ENCODE measurements at places on chromosomes 3 and 15. TPM values are rescaled to one million over a fixed set of nuclear protein-coding genes. Genes with fewer than 3 reads are reported as not detected.

GRCh38 chr15:27418726-27419125 lies 447.7 kb downstream of the GABRG3 start:
- DNase-seq, result no peak
- no peaks in the 10 kb centered on the region for H3K36me3 ChIP-seq
- no peaks in the 10 kb centered on the region for H3K4me1 ChIP-seq
- H3K4me3 ChIP-seq, result no peak overlapping the region
- no peak overlapping the region for H3K27ac ChIP-seq

DNA sequence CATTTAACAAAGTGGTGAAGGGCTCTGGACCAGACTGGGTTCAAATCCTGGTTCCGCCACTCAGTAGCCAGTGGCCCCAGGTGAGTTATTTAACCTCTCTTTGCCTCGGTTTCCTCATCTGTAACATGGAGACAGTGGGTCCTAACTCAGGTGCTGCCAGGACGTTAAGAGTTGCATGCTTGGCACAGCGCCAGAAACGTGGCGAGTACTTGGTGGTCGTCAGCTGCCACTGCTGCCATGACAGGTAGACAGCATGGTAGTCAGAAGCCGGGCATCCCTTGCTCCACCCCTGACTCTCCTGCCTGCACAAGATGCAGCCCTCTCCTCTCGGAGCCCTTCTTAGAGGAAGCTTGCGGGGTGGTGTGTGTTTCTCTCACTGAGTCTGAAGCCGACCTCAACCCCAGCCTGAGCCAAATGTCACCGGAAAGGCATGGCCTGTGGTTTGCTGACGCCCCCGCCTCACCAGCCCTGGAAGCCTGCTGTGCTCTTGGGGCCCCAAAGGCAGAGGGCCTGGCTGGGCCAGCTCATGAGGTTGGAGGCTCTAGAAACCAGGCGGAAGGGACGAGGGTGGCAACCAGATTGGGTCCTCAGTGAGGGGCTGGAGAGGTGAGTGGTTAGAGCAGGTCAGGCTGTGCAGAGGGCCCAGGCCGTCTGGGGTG lies 160.8 kb upstream of the TLE3 start:
- H3K4me1 ChIP-seq, result peaks cover 16% of the 10 kb centered on the region
- peak overlapping the region; percentile 30 for H3K27ac ChIP-seq
- H3K36me3 ChIP-seq, result no peaks in the 10 kb centered on the region
- DNase-seq, result no peak
- no peak overlapping the region for H3K4me3 ChIP-seq

DNA sequence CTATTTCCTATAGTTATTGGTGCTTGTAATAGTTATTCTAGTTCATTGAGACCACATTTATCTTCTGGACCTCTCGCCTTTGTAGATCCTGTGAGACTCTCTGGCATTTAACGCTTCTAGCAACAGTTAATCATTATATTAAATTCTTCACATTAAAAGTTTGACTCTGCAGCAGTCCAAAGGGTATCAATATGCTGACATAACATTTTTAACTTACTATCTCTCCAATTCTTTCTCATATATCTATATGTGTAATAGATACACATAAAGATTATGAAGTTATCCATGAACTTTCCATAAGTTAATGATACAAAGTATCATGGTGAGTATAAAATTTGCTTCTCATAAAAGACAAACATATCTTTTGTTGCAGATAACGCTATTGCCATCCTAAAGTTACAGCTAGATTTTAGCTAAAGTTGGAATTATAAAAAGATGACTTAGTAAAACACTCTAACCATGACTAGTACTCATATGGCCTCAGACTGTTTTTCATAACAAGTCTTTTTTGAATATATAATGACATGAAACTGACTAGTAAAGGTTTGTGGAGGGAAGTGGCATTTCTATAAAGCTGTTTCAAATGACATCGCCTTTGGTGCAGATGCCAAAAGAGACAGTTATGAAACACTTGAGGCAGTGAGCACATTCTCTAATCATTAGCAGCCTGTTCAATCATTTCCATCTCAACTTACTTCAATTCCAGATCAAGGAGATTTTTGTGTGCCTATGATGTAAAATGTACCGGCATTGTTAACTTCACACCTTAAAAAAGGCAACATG lies 379.3 kb upstream of the CBLB start:
- H3K4me3 ChIP-seq, result no peak overlapping the region
- no peaks in the 10 kb centered on the region for H3K36me3 ChIP-seq
- no peaks in the 10 kb centered on the region for H3K4me1 ChIP-seq
- no peaks in the 10 kb centered on the region for H3K27me3 ChIP-seq
- H3K27ac ChIP-seq, result no peak overlapping the region

GRCh38 chr3:115580566-115580965 lies 42.7 kb upstream of the GAP43 start:
- no peak for DNase-seq
- H3K36me3 ChIP-seq, result no peaks in the 10 kb centered on the region
- H3K4me1 ChIP-seq, result no peaks in the 10 kb centered on the region
- no peak overlapping the region for H3K27ac ChIP-seq
- H3K4me3 ChIP-seq, result no peak overlapping the region

DNA sequence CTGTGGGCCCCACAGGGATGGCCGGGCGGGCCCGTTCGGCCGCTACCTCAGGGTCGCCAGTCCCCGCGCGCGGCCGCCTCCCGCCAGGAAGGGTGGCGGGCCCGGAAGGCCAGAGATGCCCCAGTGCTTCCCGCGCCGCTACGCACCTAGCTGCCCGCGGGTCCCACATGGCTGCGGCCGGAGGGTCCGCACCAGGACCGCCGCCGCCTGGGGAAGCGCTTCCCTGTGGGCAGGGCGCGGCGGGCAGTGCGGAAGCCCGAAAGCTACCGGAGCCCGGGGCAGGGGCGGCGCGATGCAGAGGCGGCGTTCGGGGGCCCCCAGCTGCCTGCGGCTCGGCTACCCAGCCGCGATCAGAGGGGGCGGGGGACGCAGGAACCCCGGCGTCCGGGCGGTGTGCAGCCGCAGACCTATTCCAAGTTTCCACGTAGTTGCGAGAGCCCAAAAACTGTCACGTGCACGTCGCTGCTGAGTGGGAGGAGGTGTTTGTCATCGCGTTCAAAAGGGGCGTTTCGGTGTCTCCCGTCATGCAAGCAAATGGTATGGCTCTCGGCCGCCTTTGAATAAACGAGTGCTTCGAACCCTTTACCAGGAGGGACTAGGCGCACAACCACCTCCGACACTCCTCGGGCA lies at the start of gene TRANK1:
TRANK1 (minus strand) TSS at position 414 of the 630 bp plus-strand sequence; CDS start at position 169, 245 bp downstream.
- no peaks in the 10 kb centered on the region for H3K36me3 ChIP-seq
- no peaks in the 10 kb centered on the region for H3K4me1 ChIP-seq

DNA sequence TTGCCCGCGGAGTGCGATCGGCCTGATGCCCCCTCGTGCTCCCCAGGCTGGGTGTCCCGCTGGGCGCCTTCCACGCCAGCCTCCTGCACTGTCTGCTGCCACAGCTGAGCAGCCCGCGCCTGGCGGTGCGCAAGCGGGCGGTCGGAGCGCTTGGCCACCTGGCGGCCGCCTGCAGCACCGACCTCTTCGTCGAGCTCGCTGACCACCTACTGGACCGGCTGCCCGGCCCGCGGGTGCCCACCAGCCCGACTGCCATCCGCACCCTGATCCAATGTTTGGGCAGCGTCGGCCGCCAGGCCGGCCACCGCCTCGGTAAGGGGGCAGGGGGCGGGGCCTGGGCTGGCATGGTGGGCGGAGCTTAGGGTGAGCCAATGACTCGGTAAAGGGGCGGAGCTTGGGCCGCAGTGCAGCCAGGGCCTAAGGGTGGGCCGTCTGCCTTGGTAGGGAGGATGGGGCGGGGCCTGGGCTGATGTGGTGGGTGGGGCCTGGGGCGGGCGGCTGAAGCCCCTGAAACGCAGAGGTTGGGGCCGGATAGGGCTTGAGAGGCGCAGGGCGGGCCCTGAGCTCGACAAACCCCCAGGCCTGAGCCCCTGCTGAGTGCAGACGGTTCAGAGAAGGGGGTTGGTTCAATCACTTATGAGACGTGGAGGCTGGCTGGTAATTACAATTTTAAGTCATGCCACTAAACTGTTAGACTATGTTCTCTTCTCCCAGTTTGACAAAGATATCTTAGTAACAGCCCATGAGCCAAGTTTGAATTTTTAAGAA lies 13.7 kb downstream of the CAND2 start:
- no peaks in the 10 kb centered on the region for H3K36me3 ChIP-seq
- peak overlapping the region; percentile 60 for H3K4me3 ChIP-seq
- DNase-seq, result peak; percentile 99
- no peaks in the 10 kb centered on the region for H3K4me1 ChIP-seq
- peak overlapping the region; percentile 56 for H3K27ac ChIP-seq

GRCh38 chr3:177306252-177306651 lies 109.0 kb upstream of the TBL1XR1 start:
- no peaks in the 10 kb centered on the region for H3K27me3 ChIP-seq
- no peak for DNase-seq
- H3K4me1 ChIP-seq, result no peaks in the 10 kb centered on the region

GRCh38 chr3:11118181-11118682 lies 36.1 kb upstream of the HRH1 start:
- H3K27me3 ChIP-seq, result no peaks in the 10 kb centered on the region
- no peaks in the 10 kb centered on the region for H3K36me3 ChIP-seq
- DNase-seq, result no peak
- no peak overlapping the region for H3K27ac ChIP-seq
- no peaks in the 10 kb centered on the region for H3K4me1 ChIP-seq

GRCh38 chr3:72728329-72728889 lies 119.8 kb downstream of the SHQ1 start:
- no peaks in the 10 kb centered on the region for H3K27me3 ChIP-seq
- no peak overlapping the region for H3K27ac ChIP-seq
- H3K4me3 ChIP-seq, result no peak overlapping the region
- H3K36me3 ChIP-seq, result no peaks in the 10 kb centered on the region
- no peak for DNase-seq

DNA sequence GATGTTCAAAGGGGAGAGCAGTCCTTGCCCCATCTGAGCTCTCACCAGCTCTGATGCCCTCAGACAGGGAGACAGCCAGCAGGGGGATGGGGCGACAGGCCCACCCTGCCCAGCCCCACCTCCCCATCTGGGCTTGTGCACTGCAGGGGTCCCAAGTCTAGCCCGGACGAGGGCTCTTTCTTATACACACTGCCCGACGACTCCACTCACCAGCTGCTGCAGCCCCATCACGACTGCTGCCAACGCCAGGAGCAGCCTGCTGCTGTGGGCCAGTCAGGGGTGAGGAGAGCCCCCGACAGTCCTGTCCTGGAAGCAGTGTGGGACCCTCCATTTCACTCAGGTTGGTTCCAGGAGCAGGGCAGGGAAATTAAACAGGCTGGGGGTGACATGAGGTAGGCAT lies 73.9 kb downstream of the BOC start:
- H3K36me3 ChIP-seq, result no peaks in the 10 kb centered on the region
- H3K4me1 ChIP-seq, result no peaks in the 10 kb centered on the region
- H3K4me3 ChIP-seq, result no peak overlapping the region
- no peak overlapping the region for H3K27ac ChIP-seq
- H3K27me3 ChIP-seq, result no peaks in the 10 kb centered on the region

GRCh38 chr3:33145221-33145900 lies 31.5 kb downstream of the CRTAP start:
- H3K27me3 ChIP-seq, result no peaks in the 10 kb centered on the region
- no peak overlapping the region for H3K27ac ChIP-seq
- H3K4me3 ChIP-seq, result no peak overlapping the region
- H3K4me1 ChIP-seq, result no peaks in the 10 kb centered on the region

GRCh38 chr3:194070634-194071409 lies 65.1 kb upstream of the HES1 start:
- no peaks in the 10 kb centered on the region for H3K36me3 ChIP-seq
- no peaks in the 10 kb centered on the region for H3K27me3 ChIP-seq
- H3K4me1 ChIP-seq, result peaks cover 5% of the 10 kb centered on the region
- H3K4me3 ChIP-seq, result peak overlapping the region; percentile 28

GRCh38 chr3:110391640-110392395 lies 679.8 kb upstream of the NECTIN3 start:
- DNase-seq, result no peak
- H3K4me3 ChIP-seq, result no peak overlapping the region
- H3K27ac ChIP-seq, result no peak overlapping the region
- H3K4me1 ChIP-seq, result no peaks in the 10 kb centered on the region
- no peaks in the 10 kb centered on the region for H3K27me3 ChIP-seq

- H3K4me1 ChIP-seq, result no peaks in the 10 kb centered on the region
- H3K4me3 ChIP-seq, result peak overlapping the region; percentile 76
- H3K27ac ChIP-seq, result no peak overlapping the region
- no peaks in the 10 kb centered on the region for H3K27me3 ChIP-seq
- DNase-seq, result no peak
Observed at GRCh38 chr15:59104602-59104911, 389 bp upstream of the CCNB2 start.

- H3K27ac ChIP-seq, result no peak overlapping the region
- no peaks in the 10 kb centered on the region for H3K27me3 ChIP-seq
- no peaks in the 10 kb centered on the region for H3K4me1 ChIP-seq
- no peak for DNase-seq
- H3K36me3 ChIP-seq, result no peaks in the 10 kb centered on the region
Observed at GRCh38 chr3:122430371-122430770, 14.5 kb upstream of the WDR5B start.

DNA sequence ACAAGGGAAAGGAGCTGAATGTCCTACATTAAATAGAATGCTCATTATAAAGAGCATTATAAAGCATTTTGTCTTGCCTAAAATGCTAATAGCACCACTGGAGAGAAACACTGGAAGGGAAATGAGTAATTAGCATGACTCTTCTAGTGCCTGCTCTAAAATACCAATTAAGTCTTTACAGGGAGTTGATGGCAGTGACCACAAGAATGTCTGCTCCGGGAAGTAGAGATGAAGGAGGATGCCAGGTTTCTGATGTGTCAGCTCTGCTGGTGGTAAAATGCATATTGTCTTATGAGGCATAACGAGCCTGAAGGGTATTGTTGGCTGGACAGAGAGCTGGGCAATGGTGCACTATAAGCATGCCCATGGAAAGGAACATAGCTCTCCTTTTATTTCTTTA lies 49.5 kb downstream of the MYLK start:
- H3K27ac ChIP-seq, result no peak overlapping the region
- H3K27me3 ChIP-seq, result no peaks in the 10 kb centered on the region
- DNase-seq, result no peak
- H3K4me1 ChIP-seq, result no peaks in the 10 kb centered on the region
- H3K36me3 ChIP-seq, result no peaks in the 10 kb centered on the region

DNA sequence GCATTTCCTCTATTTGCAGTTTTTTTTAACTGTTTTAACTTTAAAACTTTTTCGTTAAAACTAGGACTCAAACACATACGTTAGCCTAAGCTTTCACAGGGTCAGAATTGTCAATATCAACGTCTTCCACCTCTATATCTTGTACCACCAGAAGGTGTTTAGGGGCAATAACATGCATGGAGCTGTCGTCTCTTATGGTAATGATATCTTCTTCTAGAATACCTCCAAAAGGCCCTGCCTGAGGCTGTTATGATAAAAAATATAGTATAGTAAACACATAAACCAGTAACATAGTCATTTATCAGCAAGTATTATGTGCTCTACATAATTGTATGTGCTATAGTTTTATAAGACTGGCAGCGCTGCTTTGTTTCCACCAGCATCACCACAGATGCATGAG lies 76.3 kb upstream of the MLF1 start:
- H3K27me3 ChIP-seq, result no peaks in the 10 kb centered on the region
- H3K27ac ChIP-seq, result no peak overlapping the region
- no peaks in the 10 kb centered on the region for H3K4me1 ChIP-seq

- no peak overlapping the region for H3K4me3 ChIP-seq
- H3K27me3 ChIP-seq, result no peaks in the 10 kb centered on the region
- no peaks in the 10 kb centered on the region for H3K4me1 ChIP-seq
- H3K36me3 ChIP-seq, result no peaks in the 10 kb centered on the region
- H3K27ac ChIP-seq, result no peak overlapping the region
Observed at GRCh38 chr3:14889943-14890342, 57.4 kb upstream of the NR2C2 start.

SAXO2 gene
- total RNA-seq, result not detected

CLCN2 gene
- 74.3 TPM for total RNA-seq

TGM4 gene
- not detected for total RNA-seq

PLSCR5 gene
- total RNA-seq, result not detected

SPINT1 gene
- 887 TPM for total RNA-seq

REC114 gene
- total RNA-seq, result not detected

EIF2B5 gene
- total RNA-seq, result 43.0 TPM

UTS2B gene
- not detected for total RNA-seq

GOLGA6B gene
- total RNA-seq, result not detected

KIF7 gene
- total RNA-seq, result 2.4 TPM

CCR3 gene
- not detected for total RNA-seq

GOLGA6L26 gene
- not detected for total RNA-seq

LTK gene
- 26.3 TPM for total RNA-seq
